Stimulated activated CD4-positive, alpha-beta T cell treated with anti-CD3 and anti-CD28 coated beads, Interleukin-1b, Interleukin-23, amount 100 ng/mL, for 1 hour (primary cell): ENCODE measurements at places on chromosomes 7 and 10.

DNA sequence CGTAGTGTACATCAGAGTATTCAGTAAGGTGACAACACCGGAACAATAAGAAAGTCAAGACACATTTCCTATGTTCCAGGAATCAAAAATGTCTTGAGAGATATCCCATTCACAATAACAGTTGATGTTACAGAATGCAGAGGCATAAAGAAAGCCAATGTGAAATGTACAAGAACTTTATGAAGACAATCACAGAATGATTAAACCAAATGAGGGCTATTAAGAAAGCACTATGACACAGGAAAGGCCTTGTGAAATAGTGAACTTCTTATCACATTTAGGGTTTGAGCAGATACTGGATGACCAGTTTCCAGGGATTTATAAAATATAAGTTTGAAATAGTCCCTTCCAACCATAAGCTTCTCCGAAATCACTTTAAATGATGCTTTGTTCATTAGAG, 52.7 kb downstream of the VWDE start:
- DNase-seq, result no peak

DNA sequence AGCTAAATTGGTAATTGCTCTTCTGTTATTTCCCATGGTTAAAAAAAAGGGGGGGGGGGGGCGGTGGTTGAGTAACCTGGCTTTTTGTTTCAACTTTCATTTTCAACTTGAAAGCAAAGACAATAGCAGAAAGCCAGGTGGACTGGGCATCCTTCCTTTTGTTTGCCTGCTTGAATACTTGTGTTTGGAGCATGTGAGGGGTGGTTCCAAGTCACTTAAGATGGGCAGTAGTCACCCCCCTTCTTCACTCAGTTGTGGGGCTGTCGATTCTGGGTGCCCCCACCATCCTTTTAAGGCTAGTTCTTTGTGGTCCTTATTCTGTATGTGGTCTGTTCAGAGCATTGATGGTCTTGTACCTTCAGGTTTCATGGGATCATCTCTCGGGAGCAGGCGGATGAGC, 165.6 kb upstream of the PRR15 start:
- no peak for DNase-seq

DNA sequence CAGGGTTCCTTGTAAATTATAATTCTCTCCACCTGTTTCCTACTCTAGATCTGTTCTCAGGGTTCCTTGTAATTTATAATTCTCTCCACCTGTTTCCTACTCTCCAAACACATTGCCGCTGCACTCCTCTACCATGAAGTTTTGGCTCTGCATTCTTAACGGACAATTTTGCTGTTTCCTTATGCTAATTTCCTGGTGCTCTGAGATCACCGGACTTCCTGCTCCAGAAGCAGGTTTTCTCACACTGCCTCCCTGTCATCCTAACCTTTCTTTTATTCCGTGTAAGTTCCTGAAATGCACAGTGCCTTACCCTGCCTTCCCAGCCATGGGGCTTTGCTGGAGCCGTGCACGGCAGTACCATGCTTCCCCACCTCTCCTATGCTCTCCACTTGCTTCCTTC, 256.8 kb downstream of the PLXNA4 start:
- DNase-seq, result no peak

GRCh38 chr7:75584354-75584753, 92.2 kb downstream of the SPDYE5 start:
- DNase-seq, result no peak

DNA sequence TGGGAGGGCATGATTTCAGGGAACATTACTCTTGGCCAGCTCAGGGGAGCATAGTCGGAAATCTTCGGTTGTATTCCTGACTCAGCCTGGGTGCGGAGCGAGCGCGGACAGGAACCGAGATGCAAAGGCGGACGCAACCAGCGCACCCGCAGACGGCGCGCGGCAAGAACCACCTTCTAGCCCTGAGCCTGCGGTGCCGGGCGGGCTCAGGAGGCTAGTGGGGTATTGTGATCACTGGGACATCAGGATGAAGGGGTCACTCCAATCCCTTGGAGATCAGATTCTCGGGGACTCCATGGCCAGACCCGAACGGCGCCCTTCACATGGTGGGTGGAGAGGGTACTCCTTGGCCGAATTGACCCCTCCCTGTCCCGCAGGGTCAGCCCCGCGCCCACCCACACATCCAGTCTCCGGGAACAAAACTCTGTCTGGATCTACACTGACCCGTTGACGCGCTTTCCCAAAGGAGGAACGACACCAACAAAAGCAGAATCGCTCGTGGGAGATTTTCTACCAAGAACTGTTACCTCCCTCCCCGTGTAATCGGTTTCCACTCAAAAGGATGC, 730.5 kb downstream of the ZWINT start:
- DNase-seq, result no peak

GRCh38 chr10:113506476-113506875, 46.4 kb upstream of the HABP2 start:
- no peak for DNase-seq

DNA sequence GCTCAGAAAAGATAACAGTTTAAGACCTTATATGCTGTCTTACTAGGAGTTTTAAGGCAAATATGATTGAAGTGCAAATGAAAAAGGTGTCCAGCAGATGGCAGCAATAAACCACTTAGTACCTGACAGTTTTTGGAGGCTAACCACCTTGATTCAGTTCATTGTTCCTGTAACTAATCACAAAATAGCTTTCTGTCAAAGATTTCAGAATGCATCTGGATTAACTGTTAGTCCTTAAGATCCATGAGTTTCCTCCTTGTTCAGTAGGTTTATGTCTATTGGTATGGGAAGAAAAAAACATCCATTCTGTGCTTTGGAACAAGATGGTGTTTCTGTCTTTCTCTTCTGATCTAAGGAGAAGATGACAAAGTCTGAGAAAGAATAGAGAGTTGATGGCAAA, 46.6 kb downstream of the CCSER2 start:
- DNase-seq, result no peak

GRCh38 chr7:82105463-82105862, 335.6 kb upstream of the HGF start:
- no peak for DNase-seq

GRCh38 chr10:97072851-97073665, 112.7 kb downstream of the SLIT1 start:
- DNase-seq, result peak; percentile 32

DNA sequence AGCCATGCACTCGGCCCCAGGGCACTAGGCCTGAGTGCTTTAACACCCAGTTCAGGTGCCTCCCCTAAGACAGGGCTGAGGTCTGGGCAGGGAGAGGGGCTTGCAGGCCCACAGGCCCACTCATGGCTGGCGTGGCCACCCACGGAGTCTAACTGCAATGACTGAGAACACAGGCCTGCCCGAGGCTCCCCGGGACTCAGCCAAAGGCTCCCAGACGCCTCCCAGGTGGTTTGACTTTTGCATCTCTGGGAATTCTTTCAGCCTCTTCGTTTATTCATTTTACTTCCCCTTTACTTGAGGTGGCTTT, 37.3 kb downstream of the PTPRN2 start:
- no peak for DNase-seq

- DNase-seq, result no peak
Observed at GRCh38 chr7:33511778-33512177, 382.4 kb downstream of the BBS9 start.

GRCh38 chr10:71010730-71011129, 122.4 kb upstream of the PCBD1 start:
- no peak for DNase-seq

- no peak for DNase-seq
Observed at GRCh38 chr10:112558476-112559142, 111.6 kb downstream of the VTI1A start.

- DNase-seq, result no peak
Observed at GRCh38 chr7:16498122-16498521, 28.5 kb upstream of the LRRC72 start.

DNA sequence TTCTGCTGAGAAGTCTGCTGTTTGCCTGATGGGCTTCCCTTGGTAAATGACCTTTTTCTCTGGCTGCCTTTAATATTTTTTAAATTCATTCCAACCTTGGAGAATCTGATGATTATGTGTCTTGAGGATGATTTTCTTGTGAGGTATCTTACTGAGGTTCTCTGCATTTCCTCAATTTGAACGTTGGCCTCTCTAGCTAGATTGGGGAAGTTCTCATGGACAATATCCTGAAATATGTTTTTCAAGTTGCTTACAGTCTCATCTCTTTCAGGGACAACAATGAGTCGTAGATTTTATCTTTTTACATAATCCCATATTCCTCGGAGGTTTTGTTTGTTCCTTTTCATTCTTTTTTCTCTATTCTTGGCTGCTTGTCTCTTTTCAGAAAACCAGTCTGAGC, 208.4 kb downstream of the KIF20B start:
- DNase-seq, result no peak

GRCh38 chr7:92336662-92337340, 91.0 kb downstream of the ANKIB1 start:
- no peak for DNase-seq

DNA sequence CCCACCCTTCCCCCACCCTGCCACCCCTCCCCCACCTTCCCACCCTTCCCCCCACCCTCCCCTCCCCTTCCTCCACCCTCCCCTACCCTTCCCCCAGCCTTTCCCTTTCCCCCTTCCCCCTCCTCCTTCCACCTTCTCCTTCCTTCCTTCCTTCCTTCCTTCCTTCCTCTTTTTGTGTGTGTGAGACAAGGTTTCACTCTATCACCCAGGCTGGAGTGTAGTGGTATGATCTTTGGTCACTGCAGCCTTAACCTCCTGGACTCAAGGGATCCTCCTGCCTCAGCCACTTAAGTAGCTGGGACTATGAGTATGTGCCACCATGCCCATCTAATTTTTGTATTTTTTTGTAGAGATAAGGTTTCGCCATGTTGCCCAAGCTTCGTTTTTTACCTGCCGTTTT, 35.2 kb downstream of the CYP17A1 start:
- DNase-seq, result no peak

GRCh38 chr7:129569811-129570215, 41.7 kb upstream of the NRF1 start:
- DNase-seq, result no peak

DNA sequence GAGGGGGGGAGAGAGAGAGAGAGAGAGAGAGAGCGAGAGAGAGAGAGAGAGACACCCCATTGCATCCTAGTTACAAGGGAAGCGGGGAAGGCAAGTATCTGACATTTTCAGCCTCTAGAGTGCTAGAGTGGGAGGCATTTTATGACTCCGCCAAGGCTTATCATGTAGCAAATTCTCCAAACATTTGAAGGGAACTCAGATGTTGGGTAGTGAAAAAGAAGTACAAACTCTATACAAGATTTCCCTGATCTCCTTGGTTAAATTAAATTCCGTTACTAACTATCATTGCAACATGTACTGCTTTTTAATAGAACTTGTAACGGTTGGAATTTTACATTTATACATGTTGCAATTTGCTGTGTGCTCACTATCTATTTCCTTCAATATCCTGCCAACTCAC, 83.4 kb upstream of the FAM3C start:
- DNase-seq, result no peak

- no peak for DNase-seq
Observed at GRCh38 chr10:81959016-81959415, 84.0 kb downstream of the NRG3 start.

GRCh38 chr7:67359900-67360299, 363.3 kb downstream of the TYW1 start:
- no peak for DNase-seq

GRCh38 chr10:35668865-35669650, 27.0 kb upstream of the FZD8 start:
- no peak for DNase-seq

DNA sequence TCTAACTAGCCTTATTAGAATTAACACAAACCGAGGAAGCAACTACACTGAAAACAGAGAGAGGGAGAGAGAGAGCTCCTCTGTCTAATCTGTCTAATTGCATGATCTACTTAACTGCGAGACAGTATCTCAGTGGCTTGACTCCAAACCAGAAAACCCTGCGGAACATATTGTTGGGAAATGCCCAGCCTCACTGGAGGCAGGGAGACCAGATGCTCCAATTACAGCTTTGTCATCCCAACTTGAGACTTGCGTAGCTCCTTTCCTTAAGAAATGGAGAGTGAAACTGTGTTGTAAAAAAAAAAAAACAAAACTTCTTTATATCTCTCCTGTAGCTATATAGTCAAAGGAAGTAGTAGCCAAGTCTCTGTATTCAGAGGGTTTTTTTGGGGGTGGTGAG, 52.0 kb upstream of the ZNRF2 start:
- DNase-seq, result no peak

DNA sequence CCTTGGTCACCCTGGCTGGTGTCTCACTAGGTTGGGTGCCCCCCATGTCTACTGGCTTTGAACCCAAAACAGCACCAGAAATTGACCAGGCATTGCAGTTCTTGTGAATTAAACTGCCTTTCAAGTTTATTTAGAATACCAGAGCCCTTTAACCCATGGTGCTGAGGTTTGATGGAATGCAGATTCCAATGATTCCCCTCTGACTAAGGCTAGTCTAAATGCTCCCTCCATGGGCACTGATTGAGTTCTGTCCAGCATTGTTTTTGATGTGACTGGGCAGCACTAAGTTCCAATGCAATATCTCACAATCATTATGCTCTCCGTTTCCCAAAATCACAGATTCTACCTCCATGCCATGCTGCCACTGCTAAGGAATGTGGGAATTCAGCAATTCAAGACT, 1047.4 kb upstream of the LRRN3 start:
- DNase-seq, result no peak

- DNase-seq, result no peak
Observed at GRCh38 chr10:15601819-15602218, 117.9 kb downstream of the ITGA8 start.
